Endodermal cell (in vitro differentiated cells): ENCODE measurements at places on chromosomes 3 and 15. TPM values are rescaled to one million over a fixed set of nuclear protein-coding genes. Genes with fewer than 3 reads are reported as not detected.

- DNase-seq = peak; percentile 71
Measured at GRCh38 chr15:69086427-69087204, 72.1 kb downstream of the NOX5 start.

- peak; percentile 95 for DNase-seq
Measured at GRCh38 chr3:36993326-36994283, at the start of gene MLH1. TSS of gene MLH1 (plus strand) at chr3:36993518. CDS start at chr3:36993548, 30 bp downstream.

LIPH gene
- 0.68 to 2.3 TPM (median 2.1 TPM) in 3 replicates for total RNA-seq

GRCh38 chr3:54299169-54299935 is 177.0 kb downstream of the CACNA2D3 start:
- DNase-seq = no peak

- no peak for DNase-seq
Measured at GRCh38 chr3:63990204-63990603, 33.1 kb downstream of the PSMD6 start.

- DNase-seq = peak; percentile 81
Measured at GRCh38 chr15:88256279-88257230, at the start of gene NTRK3. TSS of gene NTRK3 (minus strand) at chr15:88256739. CDS start at chr15:88256153, 586 bp downstream.
